ENCODE measurements at places on chromosomes 13 and 19.

GRCh38 chr19:2495130-2495641 is 19.3 kb downstream of the GADD45B start:
- no peak for DNase-seq

- DNase-seq = peak; percentile 21
These were observed 79.8 kb upstream of the FLT1 start for GRCh38 chr13:28574617-28575142.

- no peak for DNase-seq
These were observed 14.7 kb downstream of the CDX2 start for GRCh38 chr13:27954406-27954851.

DNA sequence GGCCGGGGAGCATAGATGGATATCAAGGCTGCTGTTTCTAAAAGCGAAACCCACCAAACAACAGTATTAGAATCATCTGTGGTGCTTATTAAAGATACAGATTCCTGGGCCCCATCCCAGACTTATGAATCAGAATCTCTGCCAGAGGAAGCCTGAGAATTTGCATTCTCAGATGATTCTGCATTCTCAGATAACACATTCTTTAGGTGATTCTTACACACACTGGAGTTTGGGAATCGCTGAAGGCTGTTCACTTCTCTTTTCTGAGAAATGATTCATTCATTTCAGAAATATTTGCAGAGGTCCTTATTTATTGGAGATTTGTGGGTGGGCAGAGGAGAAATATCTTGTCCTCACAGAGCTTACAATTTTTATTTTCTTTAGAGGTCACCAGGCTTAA is 24.4 kb downstream of the ALOX5AP start:
- no peak for DNase-seq

DNA sequence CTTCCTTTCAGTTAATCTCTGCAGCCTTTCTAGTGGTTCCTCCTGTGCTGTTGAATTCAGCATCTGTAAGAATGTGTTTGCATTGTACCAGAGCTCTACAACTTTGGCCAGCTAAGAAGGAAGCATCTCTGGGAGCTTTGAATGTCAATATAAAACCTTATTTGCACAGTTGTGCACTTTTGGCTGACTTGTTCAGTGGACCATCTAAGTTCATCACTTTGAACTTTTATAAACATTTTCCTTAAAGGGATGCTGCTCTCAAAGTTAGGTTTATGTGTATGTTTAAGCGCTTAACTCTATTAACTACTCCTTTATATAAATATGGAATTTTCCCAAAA is 15.6 kb downstream of the POLR1D start:
- no peak for DNase-seq

- no peak for DNase-seq
These were observed 5.1 kb downstream of the HNRNPM start for GRCh38 chr19:8449830-8450229.

GRCh38 chr13:111907341-111907880 is 159.5 kb upstream of the SOX1 start:
- no peak for DNase-seq

DNA sequence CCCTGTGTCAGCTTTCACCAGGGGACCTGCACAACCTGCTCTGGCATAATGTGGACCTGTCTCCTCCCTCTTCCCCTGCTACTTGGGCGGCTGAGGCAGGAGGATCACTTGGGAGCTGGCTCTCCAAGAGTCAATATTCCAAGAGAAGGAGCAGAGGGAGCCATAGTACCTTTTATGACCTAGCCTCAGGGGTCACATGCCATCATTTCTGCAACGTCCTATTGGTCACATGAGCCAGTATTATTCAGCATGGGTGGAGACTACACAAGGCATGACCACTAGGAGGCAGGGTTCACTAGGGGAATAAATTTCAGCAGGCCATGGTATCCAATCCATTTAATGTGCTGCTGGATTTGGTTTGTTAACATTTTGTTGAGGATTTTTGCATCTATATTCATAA is 12.0 kb upstream of the SHFL start:
- no peak for DNase-seq

GRCh38 chr19:18205200-18205892 is 1.5 kb upstream of the RAB3A start:
- DNase-seq = no peak

GRCh38 chr13:37777676-37778075 is 91.9 kb downstream of the TRPC4 start:
- DNase-seq = no peak

- no peak for DNase-seq
These were observed 331.6 kb downstream of the DLEU7 start for GRCh38 chr13:50511877-50512341.

GRCh38 chr19:17424743-17425365 is 5.0 kb downstream of the MVB12A start:
- DNase-seq = no peak

- DNase-seq = no peak
These were observed 22.2 kb downstream of the SMARCA4 start for GRCh38 chr19:10983026-10983425.

DNA sequence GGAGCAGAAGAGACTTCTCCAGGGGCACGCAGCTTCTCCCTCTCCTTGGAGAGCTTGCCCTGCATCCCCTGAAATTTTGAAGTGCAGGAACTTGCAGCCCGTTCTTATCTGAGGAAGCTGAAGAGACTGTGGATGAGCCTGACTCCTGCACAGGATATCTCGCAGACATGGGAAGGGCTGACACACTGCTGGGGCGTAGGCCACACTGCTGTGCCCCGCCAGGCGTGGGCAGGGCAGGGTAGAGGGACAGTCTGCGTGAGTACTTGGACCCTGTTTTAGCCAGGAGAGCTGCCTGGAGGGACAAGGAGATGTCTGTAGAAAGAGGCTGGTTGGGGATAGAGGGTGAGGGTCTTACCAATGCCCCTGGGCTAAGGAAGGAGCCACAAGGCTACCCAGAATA is 353.7 kb upstream of the NBEA start:
- no peak for DNase-seq

- DNase-seq = no peak
These were observed 1.3 kb downstream of the FARP1 start for GRCh38 chr13:98144027-98144741.

GRCh38 chr19:11633223-11633622 is 35.9 kb downstream of the ZNF627 start:
- no peak for DNase-seq

DNA sequence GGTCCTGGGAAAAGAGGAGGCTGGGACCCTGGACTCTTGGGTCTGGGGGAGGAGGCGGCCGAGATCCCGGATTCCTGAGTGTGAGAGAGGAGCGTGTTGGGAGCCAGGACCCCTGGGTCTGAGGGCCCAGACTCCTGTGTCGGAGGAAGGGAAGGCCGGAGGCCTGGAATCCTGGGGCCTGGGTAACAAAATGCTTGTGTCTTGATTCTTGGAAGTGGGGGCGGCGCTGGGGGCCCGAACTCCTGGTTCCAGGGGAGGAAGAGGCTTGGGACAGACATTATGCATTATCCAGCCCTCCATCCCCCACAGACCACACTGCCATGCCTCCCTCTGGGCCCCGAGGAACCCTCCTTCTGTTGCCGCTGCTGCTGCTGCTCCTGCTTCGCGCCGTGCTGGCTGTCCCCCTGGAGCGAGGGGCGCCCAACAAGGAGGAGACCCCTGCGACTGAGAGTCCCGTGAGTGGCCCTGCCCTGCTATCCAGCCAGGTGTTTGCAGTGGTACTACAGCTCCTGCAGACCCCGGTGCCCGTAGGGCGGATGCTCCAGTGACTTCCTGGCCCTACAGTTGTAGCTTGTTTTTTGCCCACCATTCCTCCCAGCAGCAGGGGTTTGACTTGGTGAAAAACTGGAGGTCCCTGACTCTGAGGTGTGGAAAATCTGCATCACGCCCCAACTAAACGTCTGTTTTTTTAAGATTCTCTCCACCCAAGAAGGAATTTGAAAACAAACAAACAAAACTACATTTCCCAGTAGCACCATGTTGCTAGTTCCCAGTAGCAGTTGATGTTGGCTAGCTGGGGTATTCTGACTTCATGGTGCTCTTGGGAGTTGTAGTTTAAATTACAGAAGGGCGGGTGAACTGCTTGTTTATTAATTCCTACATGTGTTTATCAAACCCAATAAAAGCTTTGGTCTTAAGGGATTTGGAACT is 630 bp downstream of the NUCB1 start:
- no peak for DNase-seq

DNA sequence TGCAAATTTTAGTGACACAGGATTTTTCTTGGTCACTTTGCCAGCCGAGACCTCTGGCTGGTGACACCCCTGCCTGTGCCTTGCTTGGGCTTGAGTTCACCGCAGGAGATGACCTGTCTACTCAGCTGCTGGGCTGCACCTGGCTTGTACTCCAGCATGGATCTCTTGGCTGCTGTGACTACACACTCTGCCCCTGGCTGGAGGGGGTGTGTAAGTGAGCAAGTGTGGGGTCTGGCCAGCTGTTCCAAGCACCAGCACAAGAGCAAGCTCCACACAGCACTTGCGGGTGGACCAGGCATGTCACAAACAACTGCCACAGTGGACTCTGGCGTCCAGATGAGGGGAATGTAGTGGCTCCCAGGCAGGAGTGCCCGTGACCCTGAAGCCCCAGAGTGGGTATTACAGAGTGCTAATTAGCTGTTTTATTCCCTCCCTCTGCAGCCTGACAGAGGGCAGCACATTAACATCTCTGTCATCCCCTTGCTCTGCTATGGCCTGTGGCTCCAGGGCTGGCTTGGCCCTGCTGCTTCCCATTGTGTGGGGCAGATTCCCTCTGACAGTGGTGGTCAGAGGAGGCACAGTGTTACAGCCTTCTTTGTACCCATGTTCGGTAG is 1387.2 kb downstream of the OLFM4 start:
- DNase-seq = no peak

- DNase-seq = no peak
These were observed 486 bp downstream of the ZNF808 start for GRCh38 chr19:52527956-52528351.

DNA sequence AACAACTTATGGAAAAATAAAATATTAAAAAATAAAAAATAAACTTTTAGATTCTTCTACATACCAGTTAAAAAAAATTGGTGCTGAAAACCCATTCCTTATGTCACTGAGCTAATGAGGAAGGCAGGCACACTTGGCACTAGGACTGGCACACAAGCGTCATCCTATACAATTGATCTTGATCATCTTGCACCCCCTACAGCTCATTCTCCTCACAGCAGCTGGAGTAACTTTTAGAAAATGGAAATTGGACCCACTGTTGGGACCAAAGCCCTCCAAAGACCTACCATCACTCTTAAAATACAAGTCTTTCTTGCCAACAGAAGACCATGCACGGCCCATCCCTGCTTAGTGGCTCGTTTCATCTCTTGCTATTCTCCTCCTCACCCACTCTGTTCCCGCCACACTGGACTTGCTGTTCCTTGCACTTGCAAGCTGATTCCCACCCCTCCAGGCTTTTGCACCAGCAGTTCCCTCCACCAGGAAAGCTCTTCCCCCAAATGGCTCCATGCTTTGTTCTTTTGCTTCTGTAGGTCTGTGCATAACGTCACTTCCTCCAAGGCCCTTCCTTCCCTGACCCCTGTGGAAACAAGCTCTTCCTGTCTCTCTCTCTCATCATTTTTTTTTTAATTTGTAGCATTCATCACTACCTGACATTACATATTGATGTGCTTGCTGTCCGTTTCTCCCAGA is 11.6 kb downstream of the CTU1 start:
- DNase-seq = no peak

- no peak for DNase-seq
These were observed 3.5 kb downstream of the FSTL3 start for GRCh38 chr19:679418-680286.

DNA sequence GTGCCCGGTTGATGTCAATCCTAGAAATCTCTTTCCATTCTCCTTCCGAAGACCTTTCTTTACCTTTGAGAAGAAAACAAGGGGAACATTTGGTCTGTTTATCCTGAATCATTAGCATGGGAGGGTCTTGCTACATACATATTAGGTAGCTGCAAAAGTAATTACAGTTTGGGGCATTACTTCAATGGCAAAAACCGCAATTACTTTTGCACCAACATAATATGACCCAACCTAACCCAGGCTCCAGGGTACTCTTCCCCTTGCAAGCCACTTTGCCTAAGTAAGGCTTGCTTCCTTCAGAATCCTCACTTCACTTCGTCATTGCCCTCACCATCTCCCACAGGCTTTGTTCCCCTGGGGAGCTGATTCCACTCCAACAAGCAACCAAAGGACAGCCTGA is 662.7 kb downstream of the DIAPH3 start:
- DNase-seq = no peak

- no peak for DNase-seq
These were observed 27.1 kb downstream of the PIBF1 start for GRCh38 chr13:72808917-72809500.

DNA sequence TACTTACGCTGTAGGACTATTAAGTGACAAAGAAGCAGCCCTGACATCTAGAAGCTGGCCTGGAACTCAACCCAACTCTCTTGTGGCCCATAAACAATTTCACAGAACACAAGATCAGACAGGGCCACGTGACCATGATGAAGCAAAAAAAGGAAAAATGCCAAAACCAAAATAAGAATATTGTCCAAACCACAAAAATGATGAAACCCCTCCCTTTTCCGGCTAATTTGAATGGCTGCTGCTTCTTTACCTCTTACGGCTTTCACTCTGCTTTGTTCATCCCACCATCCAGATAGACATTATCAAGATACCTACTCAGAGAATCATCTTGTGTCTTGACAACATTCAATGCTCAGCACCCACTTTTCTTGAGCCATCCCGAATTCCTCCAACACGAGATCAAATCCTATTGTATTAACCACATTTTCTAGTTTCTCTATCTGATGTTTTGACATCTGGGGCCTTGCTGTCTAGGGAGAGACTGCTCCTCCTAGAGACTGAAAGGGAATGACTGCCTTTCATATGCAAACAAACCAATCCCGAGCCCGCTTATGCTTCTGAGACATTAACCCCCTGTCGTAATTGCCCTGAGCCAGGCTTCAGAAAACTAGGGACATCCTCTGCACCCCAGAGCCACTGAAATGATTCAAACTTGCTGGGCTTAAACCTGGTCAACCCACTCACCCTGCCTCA is 186.3 kb downstream of the TDRD3 start:
- no peak for DNase-seq

All from brain pericyte (primary cell).